H1 (cell line): ENCODE measurements at places on chromosomes 2 and 18.
A peak's percentile ranks its signal among the peaks of the same experiment; 100 is the strongest.

DNA sequence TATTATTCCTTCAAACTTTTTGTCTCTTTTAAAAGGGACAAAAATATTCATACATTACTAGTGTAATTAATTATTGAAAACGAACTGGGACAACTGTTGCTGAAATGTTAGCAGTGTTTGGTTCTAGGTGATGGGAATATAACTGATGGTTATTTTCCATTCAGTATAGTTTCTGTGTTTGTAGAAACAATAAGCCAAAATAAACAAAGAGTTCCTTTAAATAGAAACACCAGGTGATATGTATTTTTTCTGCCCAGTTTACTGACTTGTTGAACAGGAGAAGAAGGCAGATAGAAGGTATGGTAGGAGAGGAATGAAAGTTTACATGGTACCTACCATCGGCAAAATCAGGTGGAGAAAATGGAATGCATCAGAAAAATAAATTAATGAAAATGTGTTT lies 74.2 kb downstream of the LYPD6B start:
- no peak for DNase-seq

- no peak for DNase-seq
These were observed 183.5 kb downstream of the ANTXR1 start for GRCh38 chr2:69196327-69197117.

- DNase-seq: no peak
These were observed 51.1 kb downstream of the MYO1B start for GRCh38 chr2:191296083-191297006.

DNA sequence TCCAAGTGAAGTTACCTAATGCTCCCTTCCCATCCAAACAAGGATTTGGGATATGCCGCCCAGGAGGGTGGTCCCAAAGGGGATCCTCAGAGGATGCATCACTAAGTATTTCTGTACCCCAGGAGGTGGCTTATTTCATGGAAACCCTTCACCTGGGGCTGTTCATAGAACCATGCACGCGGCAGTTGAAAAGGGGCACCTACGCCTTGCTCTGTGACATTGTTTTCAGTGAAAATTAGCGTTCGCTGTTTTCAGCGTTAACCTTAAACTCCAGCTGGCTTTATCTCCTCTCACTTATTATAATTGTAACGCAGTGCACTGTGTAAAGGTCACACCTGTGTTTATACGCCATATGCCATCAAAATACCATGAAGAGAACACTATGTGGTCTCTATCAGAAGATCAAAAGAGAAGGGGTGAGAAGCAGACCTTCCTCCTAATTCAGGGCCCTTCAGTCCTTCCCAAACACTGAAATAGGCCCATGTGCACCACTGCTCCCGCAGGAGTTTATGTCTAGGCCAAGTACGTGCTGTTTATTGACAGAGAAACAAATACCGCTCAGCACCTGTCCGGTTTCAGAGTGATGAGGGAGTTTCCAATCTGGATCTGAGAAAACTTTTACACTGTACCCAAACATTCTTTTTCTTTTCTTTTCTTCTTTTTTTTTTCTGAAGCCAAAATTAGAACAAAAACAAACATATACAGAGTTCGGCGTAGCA lies 162.1 kb downstream of the BCL2 start:
- DNase-seq: no peak

GRCh38 chr2:196259507-196260481 lies 88.4 kb upstream of the STK17B start:
- no peak for DNase-seq

GRCh38 chr2:43958397-43959275 lies 37.2 kb downstream of the LRPPRC start:
- DNase-seq: no peak

- no peak for DNase-seq
These were observed 7.5 kb upstream of the MYO3B start for GRCh38 chr2:170170281-170171040.

- DNase-seq: no peak
These were observed 1.0 kb downstream of the LIMS1 start for GRCh38 chr2:108535357-108535631.

GRCh38 chr2:86584151-86584913 lies 21.1 kb upstream of the CHMP3 start:
- no peak for DNase-seq

DNA sequence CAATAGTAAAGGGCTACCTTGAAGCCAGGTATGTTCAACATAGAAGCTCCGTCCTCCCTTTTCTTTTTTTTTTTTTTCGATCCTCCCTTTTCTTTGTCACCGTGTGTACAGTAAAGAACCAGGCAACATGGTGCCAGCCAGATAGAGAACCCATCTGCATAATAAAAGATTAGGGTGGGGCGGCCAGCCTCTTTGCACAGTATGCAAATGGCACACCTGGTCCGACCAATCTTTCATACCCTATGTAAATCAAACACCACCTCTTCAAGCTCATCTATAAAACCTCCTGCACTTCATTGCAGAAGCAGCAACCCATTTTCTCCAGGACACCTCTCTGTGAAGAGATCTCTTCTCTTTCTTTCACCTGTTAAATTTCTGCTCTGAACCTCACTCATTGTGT lies 7.3 kb upstream of the WDR33 start:
- no peak for DNase-seq

- no peak for DNase-seq
These were observed 27.7 kb upstream of the ATRAID start for GRCh38 chr2:27184115-27184514.

DNA sequence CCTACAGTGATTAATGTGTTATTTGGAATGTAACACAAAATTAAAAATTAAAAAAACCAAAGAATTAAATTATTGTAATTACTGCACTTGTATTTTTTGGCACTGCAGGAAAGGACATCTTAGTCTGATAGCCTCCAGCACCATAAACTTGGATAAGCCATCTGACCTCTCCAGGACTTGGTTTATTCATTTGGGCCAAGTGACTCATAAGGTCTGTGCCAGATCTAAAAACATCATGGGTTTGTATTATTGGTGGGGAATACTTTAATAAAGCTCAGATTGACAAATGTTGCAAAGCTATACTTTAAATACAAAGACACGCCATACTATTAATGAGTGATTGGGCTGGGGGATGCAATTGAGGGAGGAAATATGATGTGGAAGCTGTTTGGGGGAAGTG lies 225.2 kb downstream of the ZNF521 start:
- no peak for DNase-seq

- no peak for DNase-seq
These were observed 51.4 kb downstream of the MREG start for GRCh38 chr2:215961981-215962380.

DNA sequence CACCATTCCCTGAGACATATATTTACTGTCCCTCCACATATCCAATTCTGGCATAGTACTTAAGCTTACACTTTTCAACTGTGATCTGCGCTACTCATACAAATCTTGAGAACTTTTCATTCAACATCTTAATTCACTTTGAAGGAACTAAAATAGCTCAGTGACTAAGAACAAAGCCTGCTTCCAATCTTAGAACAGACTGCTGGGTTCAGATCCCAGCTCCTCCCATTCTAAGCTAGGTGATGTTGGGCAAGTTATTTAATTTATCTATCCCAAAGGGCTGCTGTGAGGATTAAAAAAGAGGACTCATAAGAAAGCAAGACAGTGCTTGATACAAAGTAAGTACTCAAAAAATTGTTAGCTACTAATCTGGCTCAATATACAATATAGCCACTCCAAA lies 57.9 kb downstream of the UGP2 start:
- DNase-seq: no peak

- DNase-seq: no peak
These were observed 9.3 kb upstream of the KCNS3 start for GRCh38 chr2:17869128-17869527.

DNA sequence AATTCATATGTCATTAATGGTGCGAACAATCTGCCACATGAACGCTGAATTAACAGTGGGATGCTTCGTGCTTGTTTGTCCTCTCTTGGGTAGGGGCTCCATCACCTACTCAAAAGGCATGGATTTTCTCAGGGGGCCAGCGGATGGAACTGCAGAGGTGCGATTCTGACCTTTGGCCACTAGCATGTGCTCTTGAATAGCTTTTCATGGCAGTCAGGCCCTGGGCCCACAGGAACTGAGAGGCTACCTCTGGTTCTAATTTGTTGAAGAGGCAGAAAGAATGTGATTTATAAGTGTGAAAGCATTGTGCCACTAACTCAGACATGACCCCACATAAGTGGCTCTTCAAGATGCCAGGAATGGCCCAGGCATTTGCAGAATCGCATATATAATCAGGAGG lies 283.2 kb downstream of the INSIG2 start:
- peak; percentile 62 for DNase-seq

GRCh38 chr2:64879745-64880144 lies 109.5 kb upstream of the SLC1A4 start:
- DNase-seq: no peak

- no peak for DNase-seq
These were observed 90.9 kb downstream of the SETBP1 start for GRCh38 chr18:44771572-44771955.

GRCh38 chr2:224194161-224194560 lies 155.1 kb upstream of the SERPINE2 start:
- DNase-seq: no peak

DNA sequence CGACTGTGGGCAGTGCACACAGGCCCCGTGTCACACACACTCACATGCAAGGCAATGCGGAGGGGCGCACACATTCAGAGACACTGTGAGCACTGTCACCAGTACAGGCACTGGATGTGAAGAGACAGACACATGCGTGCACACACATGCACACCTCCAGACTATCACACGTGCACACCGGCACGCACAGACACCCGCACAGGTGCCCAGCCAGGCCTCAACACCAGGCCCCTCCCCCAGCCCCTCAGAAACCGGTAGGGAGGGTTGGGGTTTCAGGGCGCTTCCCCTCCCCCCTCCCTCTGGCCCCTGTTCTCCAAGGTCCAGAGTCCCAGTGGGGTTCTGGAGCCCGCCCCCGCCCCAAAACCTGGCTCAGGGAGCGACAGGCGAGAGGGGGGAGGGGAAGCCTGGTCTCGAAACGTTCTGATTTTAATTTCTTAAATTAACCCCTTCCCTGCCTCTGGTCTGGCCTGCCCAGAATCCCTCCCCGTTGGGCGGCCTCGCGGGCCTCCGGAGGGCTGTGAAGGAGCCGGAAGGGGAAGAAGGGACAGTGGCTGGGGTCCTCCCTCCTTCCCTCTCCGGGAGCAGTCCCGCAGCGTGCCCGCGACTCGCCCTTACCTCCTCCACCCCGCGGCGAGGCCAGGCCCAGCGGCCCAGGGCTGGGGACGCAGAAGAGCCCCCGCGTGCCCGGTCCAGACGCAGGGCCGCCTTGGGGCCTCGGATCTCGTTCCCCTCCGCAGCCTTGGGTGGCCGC lies 558 bp downstream of the FBXO41 start:
- DNase-seq: peak; percentile 78

DNA sequence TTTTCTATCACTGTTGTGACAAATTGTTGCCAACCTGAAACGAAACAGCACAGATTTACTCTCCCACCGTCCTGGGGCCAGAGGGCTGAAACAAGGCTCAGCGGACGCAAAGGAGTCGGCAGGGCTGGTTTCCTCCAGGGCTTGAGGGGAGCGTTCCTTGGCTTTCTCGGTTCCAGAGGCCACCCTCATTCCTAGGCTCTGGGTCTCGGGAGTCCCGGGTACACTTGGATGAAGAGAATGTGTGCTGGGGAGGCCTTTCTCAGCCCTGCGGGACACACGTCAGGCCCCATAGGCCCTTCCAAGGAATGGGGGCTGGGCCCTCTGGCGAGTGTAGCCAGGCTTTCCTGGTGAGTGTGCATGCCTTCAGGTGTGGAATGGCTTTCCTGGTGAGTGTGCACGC lies 287.3 kb upstream of the HS6ST1 start:
- DNase-seq: no peak

DNA sequence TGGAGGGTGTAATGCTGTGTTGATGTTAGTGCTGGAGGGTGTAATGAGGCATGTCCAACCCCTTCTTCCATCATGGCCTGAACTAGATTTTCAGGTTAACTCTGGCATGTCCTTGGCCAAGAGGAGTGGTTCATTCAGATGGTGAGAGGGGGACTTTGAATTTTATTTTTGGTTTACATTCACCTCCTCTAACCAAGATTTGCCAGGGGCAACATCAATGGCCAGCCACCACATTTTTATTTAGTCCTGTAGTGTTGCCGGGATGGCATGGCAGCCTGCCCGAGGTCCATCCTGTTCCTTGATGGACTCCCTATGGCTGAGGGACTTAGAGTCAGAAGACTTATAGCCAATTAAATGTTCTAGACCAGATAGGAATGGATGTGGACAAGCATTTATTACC lies 484.6 kb upstream of the HS6ST1 start:
- no peak for DNase-seq

GRCh38 chr2:69952336-69953115 lies 8.9 kb downstream of the ASPRV1 start:
- DNase-seq: no peak

DNA sequence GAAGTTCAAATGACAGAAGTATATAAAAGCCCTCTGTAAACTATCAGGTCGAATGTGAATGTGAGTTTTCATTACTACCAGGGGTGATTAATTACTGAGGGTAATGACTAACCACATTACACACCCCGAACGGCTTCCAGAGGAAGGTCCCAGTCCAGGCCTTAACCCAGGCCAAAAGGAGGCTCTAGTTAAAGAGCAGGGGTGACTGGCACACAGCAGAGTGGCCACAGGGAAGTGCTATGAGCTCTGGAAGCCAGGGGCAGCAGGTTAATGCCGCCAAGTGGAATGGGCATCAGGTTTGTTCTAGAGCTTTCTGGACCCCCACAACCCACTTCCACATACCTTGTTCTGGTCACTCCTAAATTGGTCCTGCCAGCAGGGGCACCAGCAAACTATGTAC lies 87.7 kb downstream of the BCL11A start:
- no peak for DNase-seq

GRCh38 chr18:9101730-9102507 lies 580 bp upstream of the NDUFV2 start:
- no peak for DNase-seq

DNA sequence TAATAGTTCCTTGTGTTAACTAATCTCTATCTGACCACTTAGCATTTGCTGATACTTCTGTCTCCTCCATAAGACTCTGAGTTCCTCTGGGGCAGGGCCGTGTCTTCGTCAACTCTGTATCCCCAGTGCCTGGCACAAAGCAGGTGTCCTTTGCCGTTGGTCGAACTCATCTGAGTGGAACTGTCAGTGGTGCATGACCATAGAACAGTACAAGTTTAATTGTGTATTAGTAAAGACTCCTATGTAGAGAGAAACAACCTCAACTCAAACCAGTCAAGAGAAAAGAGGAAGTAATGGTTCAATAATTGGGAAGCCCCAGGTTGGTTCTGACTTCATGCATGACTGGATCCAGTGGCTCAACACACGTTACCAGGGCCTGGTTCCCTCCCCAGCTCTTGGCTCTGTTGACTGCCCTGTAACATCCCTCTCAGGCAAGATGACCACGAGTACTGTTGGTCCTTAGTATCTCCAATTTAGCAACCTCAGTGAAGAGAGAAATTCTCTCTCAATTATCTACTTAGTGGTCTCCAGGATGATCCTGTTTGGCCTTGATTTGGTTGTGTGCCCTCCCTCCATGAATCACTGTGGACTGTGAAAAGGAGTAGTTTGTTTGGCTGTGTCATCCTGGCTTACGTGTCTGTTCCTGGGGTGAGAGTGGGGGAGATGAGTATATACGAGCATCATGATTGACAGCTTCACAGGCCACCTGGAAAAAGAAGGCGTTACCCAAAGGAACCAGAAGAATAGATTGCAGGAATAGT lies 58.5 kb upstream of the MSH6 start:
- no peak for DNase-seq

GRCh38 chr2:41892476-41892875 lies 155.3 kb upstream of the PKDCC start:
- DNase-seq: no peak

- DNase-seq: no peak
These were observed 24.0 kb downstream of the IL1B start for GRCh38 chr2:112812318-112813267.

- no peak for DNase-seq
These were observed 44.4 kb downstream of the ST8SIA5 start for GRCh38 chr18:46712406-46712805.
